Spleen (tissue), 13 donors: ENCODE measurements at places on chromosomes 2 and 18.

- DNase-seq: no peak
Observed at GRCh38 chr2:170201734-170202393, 23.9 kb downstream of the MYO3B start.

DNA sequence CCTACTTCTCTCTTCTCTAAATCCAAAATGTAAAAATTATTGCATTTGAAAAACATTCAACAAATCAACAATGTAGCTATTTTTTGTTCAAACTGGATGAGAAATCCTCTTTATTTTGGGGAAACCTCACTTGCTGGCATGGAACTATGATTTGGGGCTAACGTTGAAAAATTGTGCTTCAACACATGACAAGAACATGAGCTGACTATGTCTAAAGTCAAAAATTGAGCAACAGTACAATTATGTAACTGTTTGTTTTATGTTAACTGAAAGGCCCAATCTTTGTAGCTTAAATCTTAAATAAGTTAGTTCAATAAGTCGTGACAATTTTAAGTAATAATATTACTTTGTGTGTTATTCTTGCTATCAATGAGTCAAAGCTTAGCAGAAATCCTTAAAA, 67.3 kb downstream of the TMEFF2 start:
- DNase-seq: no peak

DNA sequence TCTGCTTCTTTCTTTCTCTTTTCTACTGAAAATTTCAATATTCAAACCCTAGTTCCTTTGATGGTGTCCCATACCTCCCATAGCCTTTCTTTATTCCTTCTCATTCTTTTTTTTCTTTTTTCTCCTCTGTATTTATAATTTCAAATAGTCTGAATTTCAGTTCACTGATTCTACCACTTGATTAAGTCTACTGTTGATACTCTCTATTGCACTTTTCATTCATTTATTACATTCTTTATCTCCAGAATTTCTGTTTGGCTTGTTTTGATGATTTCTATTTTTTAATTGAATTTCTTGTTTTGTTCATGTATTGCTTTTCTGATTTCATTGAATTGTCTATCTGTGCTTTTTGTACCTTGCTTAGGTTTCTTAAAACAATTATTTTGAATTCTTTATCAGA, 111.9 kb upstream of the VRK2 start:
- DNase-seq: no peak

- DNase-seq: no peak
Observed at GRCh38 chr2:2325516-2325915, 5.6 kb downstream of the MYT1L start.

- no peak for DNase-seq
Observed at GRCh38 chr2:101302016-101302415, 6.5 kb downstream of the RNF149 start.
